Activated T-cell treated with anti-CD3 and anti-CD28 coated beads, Interleukin-2, amount 50 U/mL, for 4 hours (primary cell): ENCODE measurements at places on chromosomes 5 and 9. TPM values are rescaled to one million over a fixed set of nuclear protein-coding genes. Genes with fewer than 3 reads are reported as not detected.

The FCN2 gene
- total RNA-seq, result not detected

The BARHL1 gene
- not detected for total RNA-seq

DNA sequence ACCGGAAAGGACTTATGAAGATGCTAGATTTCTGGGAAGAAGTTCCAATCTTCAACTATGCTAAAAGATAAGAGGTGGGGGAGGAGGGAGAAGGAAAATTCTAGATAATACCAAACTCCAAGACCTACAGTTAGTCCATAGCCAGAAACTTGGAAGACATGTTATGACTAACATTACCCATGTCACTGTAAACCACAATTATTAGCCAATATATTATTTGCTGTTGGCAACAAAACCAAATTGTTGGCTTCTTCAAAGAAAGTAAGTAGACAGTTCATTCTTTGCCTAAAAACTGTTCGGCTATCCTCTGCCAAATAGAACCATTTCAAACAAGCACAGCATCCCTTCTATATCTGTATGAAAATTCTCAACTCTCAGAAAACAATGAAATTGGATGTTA is 25.1 kb downstream of the PRLR start:
- DNase-seq, result no peak

GRCh38 chr5:122880749-122881148 is 35.3 kb downstream of the SNX24 start:
- DNase-seq, result no peak
